Stimulated activated CD8-positive, alpha-beta memory T cell treated with anti-CD3 and anti-CD28 coated beads, Interleukin-12 subunit alpha, Interleukin-12 subunit beta, amount 100 ng/mL, for 1 hour (primary cell): ENCODE measurements at places on chromosomes 6 and 20.

- no peak for DNase-seq
These were observed at the start of gene VNN1 for GRCh38 chr6:132713352-132714134. Gene VNN1, minus strand, starts transcription at chr6:132714055. Its CDS starts 20 bp downstream, at chr6:132714035.

GRCh38 chr20:445514-446336 is 16.6 kb downstream of the TBC1D20 start:
- no peak for DNase-seq

GRCh38 chr6:148697895-148698440 is 48.9 kb upstream of the UST start:
- DNase-seq: no peak

DNA sequence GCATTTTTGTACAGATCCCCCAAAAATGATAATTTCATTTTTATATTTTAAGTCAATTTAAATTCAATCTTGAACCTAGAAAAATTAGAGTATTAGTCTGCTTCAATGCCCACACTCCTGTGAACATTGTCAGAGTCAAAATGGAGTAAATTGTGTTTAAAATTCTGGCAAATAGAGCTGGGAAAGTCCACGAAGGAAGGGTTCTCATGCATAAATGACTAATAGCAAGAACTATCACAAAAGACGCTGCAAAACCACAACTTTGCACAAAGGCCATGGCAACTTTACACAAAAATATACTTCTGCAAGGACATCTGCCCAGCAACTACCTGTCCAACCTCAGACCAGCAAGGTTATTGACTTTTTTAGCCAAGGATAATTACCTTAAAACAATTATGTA is 203.2 kb upstream of the SMLR1 start:
- no peak for DNase-seq

DNA sequence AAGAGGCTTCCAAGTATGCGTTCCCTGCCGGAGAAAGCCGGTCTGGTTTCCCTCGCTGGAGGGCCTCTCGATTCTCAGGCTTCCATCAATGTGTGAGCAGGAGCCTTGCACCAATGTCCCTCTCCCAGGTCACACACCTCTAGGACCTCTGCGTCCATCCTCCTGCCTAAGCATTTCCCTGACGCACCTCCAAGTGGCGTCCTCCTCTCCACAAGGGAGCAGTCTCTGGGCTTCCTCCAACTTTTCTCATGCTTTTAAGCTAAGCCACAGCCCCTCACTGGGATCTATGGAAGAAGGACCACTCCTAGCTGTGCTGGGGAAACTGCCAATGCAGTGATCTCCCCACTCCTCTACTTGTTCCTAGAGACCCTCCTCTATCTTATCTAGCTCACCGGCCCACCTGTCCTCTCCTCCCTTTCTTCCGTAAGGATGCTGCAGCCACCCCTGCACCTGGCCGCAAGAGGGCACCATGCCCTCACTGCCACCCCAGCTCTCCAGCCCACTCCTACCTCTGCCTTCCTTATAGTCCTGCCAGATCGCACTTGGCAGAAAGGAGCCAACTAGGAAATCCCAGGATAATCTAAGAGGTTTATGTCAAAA is 258.7 kb downstream of the LRFN2 start:
- DNase-seq: no peak

DNA sequence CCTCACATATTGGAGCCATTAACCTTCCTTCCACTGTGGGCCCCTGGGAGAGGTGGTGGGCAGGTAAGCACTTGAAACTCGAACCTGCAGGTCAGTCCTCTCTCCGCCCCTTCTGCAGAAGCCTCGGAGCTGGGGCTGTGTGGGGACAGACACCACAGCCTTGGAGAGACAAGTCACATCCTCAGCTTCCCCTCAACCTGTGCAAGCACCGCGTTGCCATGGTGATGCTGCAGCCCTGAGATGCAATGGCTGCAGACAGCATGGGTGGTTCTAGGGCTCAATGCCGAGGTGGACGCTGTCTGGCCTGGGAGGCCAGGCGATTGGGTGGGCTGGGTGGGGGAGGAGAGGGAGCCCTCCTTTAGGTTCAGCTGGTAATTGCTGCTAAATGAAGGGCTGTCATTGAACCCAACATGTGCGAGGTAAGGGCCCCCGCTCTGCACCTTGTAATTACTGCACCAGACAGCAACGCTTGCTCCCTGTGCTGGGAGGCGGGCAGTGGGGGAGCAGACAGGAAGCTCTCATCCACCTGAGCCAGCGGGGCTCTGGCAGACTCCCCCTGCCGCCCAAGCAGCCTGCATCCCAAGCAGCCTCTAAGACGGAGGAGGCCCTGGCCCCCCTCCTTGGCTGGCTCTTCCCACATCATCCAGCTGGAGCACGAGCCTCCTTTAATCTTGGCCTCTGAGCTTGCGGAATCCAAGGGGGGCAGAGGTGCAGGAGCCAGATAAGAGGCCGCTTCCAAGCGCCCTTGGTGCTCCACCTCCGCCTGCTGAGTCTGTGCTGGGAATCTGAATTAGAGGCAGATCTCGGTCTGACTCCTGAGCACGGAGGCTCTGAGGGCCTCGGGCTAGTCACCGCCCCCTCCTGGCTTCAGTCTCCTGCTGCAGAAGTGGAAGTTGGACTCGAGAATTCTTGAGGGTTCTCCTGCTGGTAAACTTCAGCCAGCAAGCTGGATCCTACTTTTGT is 39.8 kb upstream of the CDH22 start:
- DNase-seq: no peak

- no peak for DNase-seq
These were observed 39.2 kb upstream of the LTV1 start for GRCh38 chr6:143803769-143804568.

DNA sequence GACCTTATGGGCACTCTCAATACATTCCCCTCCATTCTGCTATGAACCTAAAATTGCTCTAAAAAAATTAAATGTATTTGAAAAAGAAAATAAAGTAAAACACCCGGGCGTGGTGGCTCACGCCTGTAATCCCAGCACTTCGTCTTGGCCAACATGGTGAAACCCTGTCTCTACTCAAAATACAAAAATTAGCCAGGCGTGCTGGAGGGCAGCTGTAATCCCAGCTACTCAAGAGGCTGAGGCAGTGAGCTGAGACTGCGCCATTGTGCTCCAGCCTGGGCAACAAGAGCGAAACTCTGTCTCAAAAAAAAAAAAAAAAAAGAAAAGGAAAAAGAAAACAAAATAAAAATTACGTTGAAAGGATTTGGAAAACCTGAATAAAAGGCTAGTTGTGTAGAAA is 60.5 kb downstream of the CD164 start:
- DNase-seq: no peak

DNA sequence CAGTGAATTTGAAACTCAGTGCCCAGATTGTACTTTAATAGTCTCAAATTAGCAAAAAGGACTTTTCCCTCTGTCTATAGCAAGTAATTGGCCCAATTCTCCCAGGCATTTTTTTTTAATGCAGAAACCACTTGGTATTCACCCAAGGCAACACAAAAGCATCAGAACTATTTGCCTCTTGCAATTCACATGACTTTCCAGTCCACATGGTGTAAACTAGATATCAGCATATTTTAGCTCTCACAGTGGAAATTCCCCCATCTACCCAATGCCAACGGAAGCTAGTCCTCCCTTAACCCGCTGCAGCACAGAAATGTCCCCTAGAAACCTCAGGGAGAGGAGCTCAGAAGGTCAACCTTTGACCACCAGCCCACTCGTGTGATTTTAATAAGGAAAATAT is 103.4 kb upstream of the CDYL start:
- no peak for DNase-seq

DNA sequence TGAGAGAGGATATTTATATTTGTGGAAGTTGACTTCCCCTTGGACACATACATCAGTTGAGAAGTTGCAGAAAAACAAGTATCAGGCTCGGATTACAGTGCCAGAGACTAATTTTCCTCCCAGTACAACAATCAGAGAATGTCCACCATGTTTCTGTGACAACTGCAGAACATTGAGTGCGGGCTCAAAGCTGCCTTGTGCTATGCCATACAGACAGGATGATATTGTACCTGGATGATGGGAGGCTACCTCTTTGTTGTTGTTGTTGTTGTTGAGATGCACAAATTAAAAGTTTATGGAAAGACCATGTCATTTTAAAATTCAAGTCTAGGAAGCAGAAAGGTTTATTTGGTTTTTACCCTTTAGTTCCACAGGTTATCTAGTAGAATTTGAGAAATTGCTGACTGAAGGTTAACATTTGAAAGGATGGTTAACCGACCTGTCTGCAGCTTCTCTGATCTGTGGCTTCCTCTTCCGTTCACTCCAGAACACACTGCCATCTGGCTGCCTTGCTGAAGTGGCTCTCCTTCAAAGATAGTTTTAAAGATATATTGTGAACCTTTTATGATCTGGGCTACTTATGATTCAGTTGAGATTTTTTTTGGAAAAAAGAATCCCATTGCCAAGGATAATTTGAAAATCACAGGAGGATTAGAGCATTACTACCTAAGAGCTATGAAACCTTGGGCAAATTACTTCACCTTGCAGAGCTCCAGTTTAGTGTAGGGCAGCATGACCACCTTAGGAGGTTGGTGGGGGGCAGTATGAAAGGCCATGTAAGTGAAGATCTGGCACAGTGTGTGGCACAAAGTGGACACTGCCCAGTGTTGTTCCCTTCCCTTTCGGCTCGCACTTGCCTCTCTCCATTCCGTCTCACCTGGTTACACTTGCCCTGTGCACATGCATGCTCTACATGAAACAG is 15.9 kb downstream of the TMEM200A start:
- DNase-seq: no peak

DNA sequence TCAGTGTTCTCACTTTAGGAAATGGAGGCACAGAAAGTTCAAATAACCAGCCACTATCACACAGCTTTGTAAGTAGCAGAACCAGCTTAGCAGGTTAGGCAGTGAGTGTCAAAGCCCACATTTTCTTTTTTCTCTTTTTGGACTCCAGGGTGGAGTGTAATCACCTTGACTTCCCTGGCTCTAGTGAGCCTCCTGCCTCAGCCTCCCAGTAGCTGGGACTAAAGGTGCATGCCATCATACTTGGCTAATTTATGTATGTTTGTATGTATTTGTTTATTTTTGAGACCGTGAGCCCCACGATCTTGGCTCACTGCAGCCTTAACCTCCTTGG is 7.8 kb upstream of the NCOA3 start:
- no peak for DNase-seq

DNA sequence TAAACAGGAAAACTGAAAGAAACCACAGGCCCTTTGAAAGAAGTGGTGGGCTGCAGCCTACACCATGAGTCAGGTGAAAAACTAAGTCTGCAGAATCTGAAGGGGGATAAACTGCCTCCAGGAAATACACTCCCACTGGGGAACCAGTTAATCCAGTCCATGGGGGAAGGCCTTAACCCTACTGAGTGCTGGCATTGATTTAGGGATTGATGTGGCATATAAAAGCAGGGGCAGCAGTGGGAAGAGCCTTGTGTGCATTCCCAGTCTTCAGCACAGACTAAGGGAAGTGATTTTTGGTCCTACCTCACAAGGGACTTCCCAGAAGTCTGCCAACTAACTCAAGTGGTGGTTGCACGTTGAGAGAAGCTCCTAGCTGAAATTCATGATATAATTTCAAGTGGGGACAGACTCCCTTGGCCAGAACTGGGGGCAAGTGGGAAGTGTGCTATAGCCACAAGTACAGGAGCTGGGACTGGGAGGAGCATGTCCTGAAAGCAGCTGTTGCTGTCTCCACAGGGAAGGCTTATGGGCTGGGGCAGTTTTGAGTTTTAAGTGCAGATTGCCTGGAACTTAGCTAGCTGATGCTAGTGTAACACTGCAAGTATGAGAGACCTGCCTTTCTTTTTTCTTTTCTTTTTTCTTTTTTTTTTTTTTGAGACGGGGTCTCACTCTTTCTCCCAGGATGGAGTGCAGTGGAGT is 31.2 kb downstream of the CITED2 start:
- DNase-seq: no peak

GRCh38 chr20:57619051-57619831 is 985 bp downstream of the ZBP1 start:
- DNase-seq: no peak

DNA sequence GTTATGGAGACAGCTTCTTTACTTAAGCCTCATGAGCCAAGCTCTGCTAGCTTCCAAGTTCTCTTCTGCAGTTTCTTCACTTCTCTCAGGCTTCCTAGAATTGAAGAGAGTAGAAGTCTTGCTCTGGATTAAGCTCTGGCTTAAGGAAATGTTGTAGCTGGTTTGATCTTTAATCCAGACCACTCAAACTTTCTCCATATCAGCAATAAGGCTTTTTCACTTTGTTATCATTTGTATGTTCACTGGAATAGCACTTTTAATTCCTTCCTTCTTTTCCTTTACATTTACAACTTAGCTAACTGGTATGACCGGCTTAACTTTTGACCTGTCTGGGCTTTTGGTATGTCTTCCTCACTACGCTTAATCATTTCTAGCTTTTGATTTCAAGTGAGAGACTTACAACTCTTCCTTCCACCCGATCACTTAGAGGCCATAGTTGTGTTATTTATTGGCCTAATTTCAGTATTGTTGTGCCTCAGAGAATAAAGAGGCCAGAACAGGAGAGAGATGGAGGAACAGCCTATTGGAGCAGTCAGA is 236.6 kb upstream of the BMP2 start:
- DNase-seq: no peak
